ENCODE measurements at places on chromosomes 2 and 18.

DNA sequence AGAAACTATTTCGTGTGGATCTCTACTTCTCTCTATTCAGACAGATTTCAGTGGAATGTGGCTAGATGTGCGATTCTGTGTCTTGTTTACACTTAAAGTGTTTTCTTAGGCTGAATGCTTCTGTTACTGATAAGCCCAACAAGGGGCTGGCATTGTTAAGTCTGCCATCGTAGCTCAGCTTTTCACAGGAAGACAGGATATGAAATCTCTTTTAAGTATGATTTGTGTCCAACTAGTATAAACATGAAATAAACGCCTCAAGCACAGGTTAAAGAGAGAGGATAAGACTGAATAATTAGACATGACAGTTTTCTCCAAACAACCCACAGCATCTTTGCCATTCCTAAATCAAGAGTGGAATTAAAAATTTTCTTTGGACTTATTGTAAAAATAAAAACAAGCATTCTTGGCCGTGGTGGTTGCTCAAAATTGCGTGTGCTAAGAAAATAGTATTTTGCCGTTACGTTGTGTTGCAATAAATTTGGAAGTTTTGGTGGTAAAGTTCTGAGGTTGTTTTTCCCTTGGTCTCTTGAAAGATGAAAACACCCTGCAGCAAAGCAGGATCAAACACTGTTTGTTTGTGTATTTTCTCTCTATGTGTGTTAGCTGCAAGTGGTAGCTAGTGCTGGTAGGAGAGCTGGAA is 1.0 kb downstream of the VIT start:
- DNase-seq, result no peak

GRCh38 chr2:163341426-163341825 is 394.4 kb downstream of the FIGN start:
- DNase-seq, result no peak

- DNase-seq, result no peak
These were observed 106.1 kb downstream of the ICA1L start for GRCh38 chr2:202765436-202765835.

GRCh38 chr2:140695155-140695554 is 1435.7 kb downstream of the LRP1B start:
- DNase-seq, result no peak

- no peak for DNase-seq
These were observed 680 bp downstream of the ASNSD1 start for GRCh38 chr2:189661957-189662321.

DNA sequence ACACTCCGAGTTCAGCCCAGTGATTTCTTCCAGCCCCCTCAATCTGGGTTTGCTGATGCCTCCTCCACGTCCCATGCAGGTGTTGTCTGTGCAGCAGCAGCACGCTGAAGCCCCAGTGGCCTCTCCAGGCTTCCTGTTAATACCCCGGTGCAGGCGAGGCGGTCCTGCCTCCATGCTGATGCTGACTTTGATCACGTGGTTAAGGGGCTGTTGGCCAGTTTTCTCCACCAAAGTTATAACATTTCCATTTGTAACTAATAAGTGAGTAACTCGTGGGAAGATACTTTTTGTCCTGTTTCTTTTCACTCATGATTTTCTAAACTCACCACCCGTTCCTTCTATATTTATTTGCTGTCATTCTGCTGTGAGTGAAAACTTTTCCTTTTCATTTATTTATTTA is 42.5 kb upstream of the TMEM18 start:
- DNase-seq, result no peak

GRCh38 chr2:72815655-72816278 is 10.1 kb downstream of the EXOC6B start:
- no peak for DNase-seq

DNA sequence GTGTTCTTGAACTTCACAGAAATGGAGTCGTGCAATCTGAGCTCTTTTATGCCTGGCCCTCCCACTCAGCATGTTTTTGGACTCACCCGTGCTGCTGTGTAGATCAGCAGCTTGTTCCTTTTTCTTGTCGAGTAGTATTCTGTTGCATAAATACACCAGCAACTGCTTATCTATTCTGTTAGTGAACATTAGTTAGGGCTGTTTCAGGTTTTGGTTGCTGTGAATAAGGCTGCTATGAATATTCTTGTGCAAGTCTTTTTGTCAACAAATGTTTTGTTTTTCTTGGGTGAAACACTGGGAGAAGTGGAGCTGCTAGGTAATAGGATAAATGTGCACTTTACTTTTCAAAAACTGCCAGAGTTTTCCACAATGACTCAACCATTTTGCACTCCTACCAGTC is 15.3 kb upstream of the CIDEA start:
- no peak for DNase-seq

DNA sequence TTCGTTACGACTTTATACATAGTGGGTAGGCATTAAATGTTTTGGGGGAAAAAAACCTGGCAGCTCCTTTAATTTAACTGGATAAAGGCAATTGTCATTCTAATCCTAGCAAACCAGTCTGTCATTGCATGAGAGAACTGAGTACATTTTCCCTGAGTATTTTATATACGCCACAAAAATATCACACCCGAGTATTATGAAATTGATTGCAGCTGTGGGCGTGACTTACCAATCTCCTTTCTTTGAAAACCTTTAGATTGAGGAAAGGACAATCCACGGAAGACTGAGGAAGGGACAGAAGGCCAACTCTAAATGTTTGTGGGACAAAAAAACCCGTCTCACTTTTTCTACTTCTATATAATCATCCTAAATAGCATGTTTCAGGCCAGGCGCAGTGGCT is 9.0 kb downstream of the TM4SF20 start:
- DNase-seq, result no peak

- no peak for DNase-seq
These were observed 24.5 kb downstream of the ABI2 start for GRCh38 chr2:203352604-203353255.

DNA sequence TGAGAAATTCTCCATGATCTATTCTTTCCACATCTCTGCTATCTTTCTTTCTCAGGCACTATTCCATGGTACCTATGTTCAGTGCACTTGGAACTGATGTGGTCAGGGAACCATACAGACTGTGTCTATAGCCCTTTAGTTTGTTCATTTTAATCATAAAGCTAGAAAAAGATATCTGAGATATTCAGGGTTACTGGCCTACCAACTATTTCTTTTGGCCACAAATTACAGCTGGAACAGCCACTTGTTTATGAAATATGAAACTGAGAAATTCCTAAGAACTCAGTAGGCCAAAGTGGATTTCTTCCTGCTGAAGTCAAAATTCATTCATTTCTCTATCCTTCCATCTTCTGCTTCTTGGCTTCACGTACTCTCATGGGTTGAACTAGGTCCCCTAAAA is 22.8 kb upstream of the LYPD1 start:
- DNase-seq, result no peak

DNA sequence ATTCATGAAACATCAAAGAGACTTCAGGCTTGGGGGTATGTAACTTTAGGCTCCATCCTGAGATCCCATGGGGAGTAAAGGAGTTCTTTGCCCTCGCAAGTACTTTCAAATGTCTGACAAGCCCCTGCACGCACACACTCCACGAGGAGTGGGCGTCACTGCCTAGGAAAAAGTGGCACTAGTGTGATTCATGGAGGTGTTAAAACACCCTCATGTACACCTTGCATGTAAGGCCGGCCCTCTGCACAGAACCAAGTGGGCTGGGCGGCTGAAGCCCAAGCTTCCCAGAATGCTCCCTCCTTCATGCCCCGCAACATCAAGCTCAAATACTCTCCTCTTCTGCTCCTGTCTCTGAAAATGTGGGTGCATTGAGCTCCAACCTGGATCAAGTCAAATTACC is 7.8 kb downstream of the HS1BP3 start:
- no peak for DNase-seq

DNA sequence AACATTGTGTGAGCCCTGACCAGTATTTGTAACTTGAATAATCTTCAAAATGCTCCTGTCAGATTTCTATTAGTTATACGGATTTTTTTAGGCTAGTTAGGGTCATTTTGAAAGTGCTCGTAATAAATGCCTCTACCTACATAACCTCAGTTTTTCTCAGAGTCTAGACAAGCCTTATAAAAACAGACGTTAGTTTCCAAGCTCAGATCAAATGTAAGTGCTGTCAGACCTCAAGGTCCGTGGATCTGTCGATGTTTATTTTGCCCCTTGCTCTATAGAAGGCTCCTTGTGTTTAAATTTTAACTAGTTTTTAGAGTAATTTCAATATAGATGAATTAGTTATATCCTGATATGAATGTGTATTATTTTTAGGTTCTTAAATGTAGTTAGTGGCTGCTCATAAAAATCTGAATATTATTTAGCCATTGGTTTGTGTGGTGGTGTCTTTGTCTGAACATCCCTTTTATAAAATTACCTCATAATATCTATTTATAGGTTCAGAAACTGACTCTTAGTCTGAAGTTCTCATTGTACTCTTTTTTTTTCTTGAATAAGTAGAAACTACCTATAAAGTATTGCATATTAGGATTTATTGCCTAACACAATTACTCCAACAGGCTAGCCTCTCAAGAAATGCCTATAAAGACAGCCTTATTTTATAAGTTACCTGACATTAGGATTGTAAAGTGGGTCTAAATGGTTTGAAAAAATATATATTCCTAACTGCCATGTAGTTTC is 71.1 kb downstream of the MTA3 start:
- DNase-seq, result no peak

DNA sequence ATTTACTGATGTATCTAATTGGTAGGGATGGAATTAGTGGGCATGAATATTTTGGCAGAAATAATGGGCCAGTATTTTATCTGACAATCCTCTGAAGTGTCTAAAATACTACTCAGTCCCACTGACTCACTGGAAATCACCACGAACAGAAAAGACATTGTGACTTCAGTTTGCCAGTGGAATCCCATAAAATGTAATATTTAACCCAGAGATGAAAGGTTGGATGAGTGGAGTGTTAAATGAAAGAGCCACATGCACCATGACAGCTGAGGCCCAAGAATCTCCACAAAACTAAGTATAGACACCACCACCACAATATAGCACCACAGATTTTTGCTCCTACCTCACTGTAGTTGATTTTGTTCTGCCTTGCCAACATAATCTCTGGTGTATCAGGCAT is 103.9 kb downstream of the NEB start:
- no peak for DNase-seq

- DNase-seq, result no peak
These were observed 3.1 kb upstream of the CSRNP3 start for GRCh38 chr2:165466386-165466785.

- no peak for DNase-seq
These were observed 55.6 kb downstream of the ACAA2 start for GRCh38 chr18:49757513-49758262.

DNA sequence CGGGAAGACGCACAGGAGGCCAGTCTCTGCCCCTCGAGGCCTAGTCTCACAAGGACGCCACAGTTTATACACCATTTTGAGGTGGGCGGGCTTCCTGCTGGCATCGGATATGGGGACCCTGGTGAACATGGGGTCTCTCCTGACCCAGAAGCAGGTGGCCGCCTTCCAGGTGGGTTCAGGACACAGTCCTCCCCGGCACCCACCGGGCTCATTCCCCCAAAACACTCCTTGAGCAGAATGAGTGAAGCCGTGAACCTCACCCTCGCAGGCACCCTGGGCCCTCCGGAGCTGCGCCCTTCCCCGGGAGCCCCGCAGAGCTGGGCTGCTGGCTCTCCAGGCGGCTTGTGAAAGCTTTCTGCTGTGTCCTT is 6.5 kb downstream of the NFATC1 start:
- DNase-seq, result no peak

DNA sequence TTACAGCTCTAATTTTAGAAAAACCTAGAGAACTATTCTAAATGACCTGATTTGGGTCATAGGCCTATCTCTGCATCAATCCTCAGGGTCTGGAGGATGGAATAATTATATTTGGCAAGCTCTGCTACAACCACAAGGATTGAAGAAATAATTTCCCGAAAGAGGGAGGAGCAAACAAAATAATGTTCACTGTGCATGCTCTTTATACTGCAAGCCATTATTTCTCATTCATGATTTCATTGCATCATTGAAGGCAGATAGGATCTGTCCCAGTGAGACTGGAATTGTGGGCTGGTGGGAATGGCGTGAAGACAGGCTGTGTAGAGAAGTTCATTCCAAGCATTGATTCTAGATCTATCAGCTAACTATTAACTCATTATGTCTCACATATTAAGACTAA is 12.7 kb upstream of the MAPRE2 start:
- DNase-seq, result no peak

GRCh38 chr2:54722641-54723040 is 821 bp upstream of the EML6 start:
- no peak for DNase-seq

DNA sequence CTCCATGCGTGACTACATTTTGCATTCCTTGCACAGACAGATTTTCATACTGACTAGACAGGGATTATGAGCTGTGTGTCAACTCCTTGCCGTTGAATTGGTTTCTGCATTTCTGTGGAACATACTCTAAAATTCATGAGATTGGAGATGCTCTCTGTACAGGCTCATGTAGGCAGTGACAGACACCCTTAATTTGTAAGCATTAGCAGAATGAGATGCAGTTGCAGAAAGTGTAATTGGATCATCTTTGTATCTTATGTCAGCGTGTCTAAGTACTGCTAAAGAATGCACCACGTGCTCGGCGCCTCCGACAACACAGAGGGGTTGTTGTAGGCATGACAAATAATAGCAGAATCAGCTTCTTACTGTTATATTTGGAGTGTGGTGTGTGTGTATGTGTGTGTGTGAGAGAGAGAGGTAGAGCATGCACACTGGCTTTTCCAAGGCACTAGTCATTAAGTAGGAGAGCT is 212.4 kb downstream of the CMPK2 start:
- DNase-seq, result no peak

- no peak for DNase-seq
These were observed 60.1 kb downstream of the POLR1A start for GRCh38 chr2:86045541-86045940.

DNA sequence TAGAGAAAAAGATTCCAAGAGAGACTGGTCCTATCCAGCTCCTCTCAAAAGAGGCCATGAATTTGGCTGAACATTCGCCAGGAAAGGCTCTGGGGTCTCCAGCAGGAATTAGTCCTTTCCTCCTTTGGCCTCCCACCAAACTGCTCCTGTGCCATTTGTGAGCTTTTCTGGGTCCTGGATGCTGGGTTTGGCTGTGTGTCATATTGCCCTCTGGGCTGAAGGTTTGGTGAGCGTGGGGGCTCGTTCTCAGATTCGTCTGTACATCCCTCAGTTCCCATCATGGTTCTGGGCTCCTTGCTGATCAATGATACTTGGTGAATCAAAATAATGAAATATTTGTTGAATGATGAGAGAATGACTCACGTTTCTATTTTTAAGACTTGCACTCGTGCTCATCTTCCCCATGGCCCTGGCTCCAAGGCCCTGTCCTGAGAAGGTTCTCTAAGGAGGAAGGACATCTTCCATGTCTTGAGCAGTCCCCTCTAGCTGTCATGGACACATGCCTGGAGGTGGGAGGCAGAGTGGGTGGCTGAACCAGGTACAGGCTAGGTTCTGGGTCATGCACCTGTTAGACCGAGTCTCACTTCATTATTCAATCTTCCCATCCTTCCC is 47.8 kb upstream of the RHOB start:
- no peak for DNase-seq

DNA sequence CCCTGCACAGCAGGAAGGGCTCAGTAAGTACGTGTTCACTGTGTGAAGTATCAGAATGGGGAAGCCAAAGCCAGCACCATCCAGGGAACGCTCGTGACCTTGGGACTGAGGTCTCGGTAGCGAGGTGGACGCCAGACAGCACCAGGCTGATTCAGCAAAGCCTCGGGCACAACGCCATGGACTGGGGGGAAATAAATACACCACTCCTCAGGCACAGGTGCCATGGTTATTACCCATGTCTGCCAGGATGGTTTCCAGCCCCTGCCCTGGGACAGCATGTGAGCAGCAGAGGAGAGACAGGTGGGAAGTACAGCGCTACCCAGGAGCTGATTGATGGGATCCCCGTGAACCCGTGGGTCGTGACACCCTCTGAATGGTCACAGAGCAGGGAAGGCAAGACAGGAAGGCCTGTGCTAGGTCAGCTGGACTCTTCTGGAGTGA is 53.0 kb downstream of the REEP1 start:
- no peak for DNase-seq

Measured in NCI-H526 (cell line).